KG1 (cell line): ENCODE measurements at places on chromosomes 12 and 14.

DNA sequence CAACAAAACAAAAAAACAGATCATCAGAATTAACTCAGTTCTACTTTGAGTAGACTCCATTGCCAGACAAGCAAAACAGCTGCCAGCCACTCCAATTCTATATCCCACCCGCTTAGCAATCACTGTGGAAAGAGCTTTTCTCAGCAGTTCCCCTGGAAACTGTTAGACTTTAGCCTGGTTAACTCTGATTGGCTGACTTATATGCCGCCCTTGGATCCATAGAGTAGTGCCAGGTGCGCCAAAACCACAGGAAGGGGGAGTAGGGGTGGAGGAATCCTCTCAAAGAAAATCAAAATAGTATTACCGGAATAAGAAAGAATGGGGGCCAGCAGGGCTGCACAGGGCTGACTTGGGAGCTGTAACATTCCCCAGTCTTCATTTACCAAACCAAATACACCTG, 5.4 kb upstream of the EML5 start:
- DNase-seq = no peak

- DNase-seq = peak; percentile 69
Observed at GRCh38 chr12:110860833-110861296, 14.1 kb downstream of the CCDC63 start.

GRCh38 chr12:123389560-123390351, 5.8 kb downstream of the KMT5A start:
- no peak for DNase-seq

- no peak for DNase-seq
Observed at GRCh38 chr14:72049462-72049861, 117.2 kb downstream of the RGS6 start.

- DNase-seq = no peak
Observed at GRCh38 chr14:24206260-24207103, 986 bp downstream of the TSSK4 start.

DNA sequence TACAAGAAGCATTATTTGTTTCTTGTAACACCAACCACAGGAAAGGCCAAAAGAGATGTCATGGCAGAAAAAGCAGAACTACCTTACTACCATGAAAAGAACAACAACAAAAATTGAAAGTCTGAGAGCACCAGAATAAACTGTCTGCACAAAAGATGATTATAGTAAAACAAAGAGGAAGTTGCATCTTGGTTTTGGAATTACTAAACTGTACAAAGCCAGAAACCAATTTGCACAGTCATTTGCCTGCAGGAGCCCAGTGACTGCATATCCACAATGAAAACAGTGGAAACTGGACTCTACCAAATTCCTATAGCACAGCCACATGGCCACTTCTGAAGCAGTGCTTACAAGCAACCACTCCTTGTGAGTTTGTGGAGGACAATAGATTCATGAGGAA, 276.2 kb downstream of the SSPN start:
- DNase-seq = peak; percentile 91

GRCh38 chr14:80638620-80639515, 302.7 kb downstream of the CEP128 start:
- DNase-seq = no peak

DNA sequence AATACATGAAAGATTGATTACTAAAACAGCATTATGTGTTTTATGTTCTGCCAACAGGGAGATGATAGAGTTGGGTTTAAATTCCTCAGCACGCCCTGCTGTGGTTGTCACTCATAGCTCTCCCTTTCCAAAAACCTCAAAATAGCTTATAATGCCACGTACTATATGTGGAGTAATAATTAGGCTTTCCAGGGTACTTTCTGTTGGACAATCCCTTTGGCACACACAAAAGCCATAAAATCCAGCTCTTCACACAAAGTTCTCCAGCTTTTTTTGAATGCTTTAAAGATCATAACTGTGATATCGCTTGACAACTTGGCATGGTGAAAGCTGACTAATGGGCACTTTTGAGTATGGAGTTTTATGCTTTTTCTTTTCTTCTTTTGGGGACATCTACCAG, 145.3 kb upstream of the DCN start:
- no peak for DNase-seq

DNA sequence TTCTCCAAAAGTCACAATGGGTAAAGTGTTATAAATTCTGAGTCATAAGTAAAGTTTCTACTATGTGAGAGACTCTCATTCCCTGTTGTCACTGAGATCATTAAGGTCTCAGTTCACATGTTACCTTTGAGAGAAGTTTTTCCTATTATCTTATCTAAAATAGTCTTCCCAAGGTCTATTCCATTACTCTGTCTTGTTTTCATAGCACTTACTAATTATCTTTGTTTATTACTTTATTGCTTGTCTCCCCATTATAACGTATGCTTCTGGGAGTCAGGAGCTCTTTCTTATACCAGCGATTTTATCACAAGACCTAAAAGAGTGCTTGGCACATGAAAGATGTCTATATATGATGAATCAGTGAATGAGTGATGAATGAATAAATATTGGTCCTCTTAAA, 1001.9 kb downstream of the DIO2 start:
- DNase-seq = no peak

GRCh38 chr12:120702637-120703036, 7.6 kb upstream of the UNC119B start:
- DNase-seq = no peak

DNA sequence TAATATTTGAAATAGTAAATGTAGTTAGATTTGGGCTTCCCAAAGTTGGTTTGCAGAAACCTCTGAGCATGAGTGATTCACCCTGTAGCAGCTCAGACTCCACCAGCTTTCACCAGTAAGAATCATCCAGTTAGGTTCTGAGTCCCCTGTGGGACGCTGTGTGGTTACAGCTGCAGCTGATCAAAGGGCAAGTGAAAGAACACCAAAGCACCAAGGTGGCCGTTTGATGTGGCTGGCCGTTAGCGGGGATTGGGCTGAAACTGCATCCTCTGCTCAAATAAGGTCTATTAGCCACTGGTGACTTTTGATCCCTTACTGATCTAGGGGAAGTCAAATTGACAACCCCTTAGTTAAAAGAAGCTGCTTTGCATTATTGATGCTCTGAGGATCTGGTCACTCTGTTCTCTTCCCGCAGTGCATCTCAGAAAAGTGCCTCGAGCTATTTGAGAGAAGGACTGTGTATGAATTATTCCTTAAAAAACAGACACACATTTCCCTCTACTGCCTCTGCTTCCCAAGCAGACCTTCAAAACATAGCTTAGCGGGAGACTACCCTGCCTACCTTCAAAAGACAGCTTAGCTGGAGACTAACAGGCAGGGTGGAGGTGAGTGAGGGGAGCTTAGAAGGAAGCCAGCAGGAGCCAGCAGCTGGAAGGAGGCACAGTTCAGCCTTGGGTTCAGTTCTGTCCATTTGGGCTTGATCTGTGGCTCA, 3.7 kb downstream of the ABHD12B start:
- DNase-seq = no peak

GRCh38 chr14:104363891-104364760, 215.4 kb upstream of the C14orf180 start:
- no peak for DNase-seq

DNA sequence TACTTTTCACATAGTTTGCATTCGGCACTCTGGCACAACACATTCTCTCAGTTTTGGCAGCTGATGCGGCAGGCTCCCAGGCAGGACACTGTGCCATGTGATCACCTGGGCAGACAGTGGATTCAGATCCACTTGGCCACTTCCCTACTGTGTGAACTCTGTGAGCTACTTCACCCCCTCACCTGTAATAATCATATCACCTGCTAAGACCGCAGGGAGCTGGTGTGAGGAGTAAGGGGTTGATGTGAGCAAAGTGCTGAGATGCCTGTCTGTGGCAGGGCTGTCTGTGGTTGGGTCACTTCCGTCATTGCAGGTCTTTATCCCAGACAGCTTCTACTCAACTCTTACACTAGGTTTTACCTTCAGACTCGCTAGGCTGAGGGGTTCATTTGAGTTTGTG, 50.4 kb upstream of the AMN start:
- DNase-seq = no peak

- DNase-seq = no peak
Observed at GRCh38 chr12:127771546-127771945, 495.4 kb upstream of the TMEM132C start.

GRCh38 chr14:48786498-48786897, 799.7 kb downstream of the RPS29 start:
- DNase-seq = no peak

GRCh38 chr12:87618199-87618598, 411.0 kb downstream of the C12orf50 start:
- no peak for DNase-seq
